Activated naive CD8-positive, alpha-beta T cell treated with anti-CD3 and anti-CD28 coated beads for 36 hours (primary cell): ENCODE measurements at places on chromosomes 6 and 20. TPM values are rescaled to one million over a fixed set of nuclear protein-coding genes. Genes with fewer than 3 reads are reported as not detected.

- no peak overlapping the region for H3K4me3 ChIP-seq
- H3K36me3 ChIP-seq = peaks cover 15% of the 10 kb centered on the region
- no peak overlapping the region for H3K27ac ChIP-seq
- DNase-seq = no peak
These were observed 22.5 kb downstream of the SERPINB1 start for GRCh38 chr6:2819115-2819514.

DNA sequence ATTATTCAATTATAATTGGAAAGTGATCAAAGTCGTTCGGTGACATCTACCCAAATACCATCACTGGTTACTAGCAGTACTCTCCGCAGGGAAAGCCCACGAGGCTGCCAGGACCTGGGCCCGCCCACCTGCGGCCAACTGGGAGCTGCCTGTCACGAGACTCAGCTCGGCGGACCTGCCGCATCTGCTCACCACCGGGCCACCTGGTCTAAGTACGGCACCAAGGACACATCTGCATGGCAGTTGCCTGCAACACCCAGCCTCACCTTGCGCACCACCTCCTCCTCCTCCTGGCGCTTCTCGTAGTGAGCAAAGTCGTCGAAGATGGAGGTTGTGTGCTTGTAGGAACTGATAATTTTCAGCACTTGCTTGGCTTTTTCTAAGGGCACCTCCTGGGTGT is 13.9 kb downstream of the YTHDF1 start:
- H3K4me1 ChIP-seq = peaks cover 28% of the 10 kb centered on the region
- no peaks in the 10 kb centered on the region for H3K27me3 ChIP-seq
- H3K36me3 ChIP-seq = peaks cover 21% of the 10 kb centered on the region
- H3K4me3 ChIP-seq = no peak overlapping the region
- no peak for DNase-seq

The NFYA gene
- 24.5 TPM for total RNA-seq

The CLPSL2 gene
- total RNA-seq = not detected

DNA sequence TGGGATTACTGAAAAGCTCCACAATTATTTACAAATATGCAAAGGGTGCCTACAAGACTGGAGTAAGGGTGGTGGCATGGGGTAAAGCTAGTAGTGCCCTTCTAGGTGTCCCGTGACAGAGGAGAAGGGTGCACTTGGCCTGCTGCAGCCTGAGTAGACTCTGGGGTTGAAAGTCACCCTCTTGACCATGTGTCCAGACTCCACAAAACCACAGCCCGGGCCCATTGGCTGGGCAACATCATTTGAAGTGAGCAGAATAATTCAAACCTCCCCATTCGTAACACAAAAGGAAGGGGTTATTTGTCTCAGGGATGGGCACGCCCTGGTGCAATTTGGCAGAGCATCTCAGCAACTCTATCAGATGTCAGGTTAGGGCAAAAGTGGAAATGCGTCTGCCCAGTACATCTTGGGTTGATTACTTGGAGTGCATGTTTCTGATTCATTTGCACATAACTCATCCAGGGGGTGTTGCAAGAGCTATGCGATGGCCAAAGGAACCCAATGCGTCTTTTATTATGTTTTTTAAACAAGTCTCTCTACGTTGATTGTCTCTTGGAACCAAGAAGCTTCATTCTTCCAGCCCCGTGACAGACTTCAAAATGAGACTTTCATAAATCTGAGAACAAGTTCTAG is 56.7 kb downstream of the ISM1 start:
- H3K36me3 ChIP-seq = no peaks in the 10 kb centered on the region
- DNase-seq = no peak
- no peak overlapping the region for H3K27ac ChIP-seq
- H3K4me3 ChIP-seq = no peak overlapping the region
- H3K4me1 ChIP-seq = no peaks in the 10 kb centered on the region
- H3K27me3 ChIP-seq = no peaks in the 10 kb centered on the region

DNA sequence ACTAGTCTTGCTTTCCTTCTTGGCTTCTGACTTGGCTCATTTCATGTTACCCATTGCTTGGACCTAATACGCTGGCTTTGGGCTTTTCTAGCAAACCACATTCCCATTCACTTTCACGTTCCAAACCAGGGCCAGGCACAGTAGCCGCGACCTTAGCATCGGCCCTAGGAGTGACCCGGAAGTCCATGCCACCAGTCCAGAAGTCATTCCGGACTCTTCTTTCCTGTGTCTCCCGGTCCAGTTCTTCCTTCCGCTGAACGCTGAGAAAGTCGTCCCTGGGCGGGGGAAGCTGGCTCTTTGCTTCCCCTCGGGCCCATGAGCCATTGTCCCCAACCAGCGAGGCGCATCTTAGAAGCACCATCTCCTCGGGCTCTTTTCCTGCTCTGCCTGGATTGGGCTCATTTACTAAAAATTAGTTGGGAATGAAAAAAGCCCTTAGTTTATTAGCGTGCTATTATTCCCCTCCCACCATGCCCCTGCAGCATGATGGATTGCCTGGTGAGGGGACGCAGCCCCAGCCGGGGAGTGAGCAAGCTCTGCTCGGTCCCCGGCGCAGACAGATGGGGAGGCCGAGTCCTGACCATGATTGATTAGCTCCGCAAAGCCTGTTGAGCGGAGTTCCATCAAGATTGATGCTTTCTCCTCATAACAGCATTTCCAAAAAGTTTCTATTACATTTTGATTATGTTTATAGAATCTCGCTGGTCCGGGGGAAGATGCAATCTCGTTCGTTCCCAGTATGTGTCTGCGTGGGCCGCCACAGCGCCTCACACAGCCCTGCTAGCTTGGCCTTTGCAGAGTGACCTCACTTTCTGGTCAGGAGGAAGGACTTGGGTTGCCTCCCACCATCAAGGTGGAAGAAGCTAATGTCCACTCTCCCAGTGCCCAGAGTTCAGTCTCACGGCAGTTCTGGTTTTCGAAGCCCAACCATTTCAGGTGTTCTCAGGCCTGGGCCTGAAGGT is 115.1 kb upstream of the TOP1 start:
- no peak overlapping the region for H3K4me3 ChIP-seq
- DNase-seq = no peak
- no peak overlapping the region for H3K27ac ChIP-seq
- peaks cover 6% of the 10 kb centered on the region for H3K27me3 ChIP-seq
- H3K36me3 ChIP-seq = no peaks in the 10 kb centered on the region
- peaks cover 2% of the 10 kb centered on the region for H3K4me1 ChIP-seq

- DNase-seq = peak; percentile 62
- peak within 1 kb of the TSS; percentile 67 for H3K27ac ChIP-seq
- H3K4me3 ChIP-seq = peak within 1 kb of the TSS; percentile 82
These were observed at the start of gene BFSP1 for GRCh38 chr20:17530716-17531664. BFSP1 (minus strand) TSS chr20:17531379; CDS start chr20:17531329, 50 bp downstream.

DNA sequence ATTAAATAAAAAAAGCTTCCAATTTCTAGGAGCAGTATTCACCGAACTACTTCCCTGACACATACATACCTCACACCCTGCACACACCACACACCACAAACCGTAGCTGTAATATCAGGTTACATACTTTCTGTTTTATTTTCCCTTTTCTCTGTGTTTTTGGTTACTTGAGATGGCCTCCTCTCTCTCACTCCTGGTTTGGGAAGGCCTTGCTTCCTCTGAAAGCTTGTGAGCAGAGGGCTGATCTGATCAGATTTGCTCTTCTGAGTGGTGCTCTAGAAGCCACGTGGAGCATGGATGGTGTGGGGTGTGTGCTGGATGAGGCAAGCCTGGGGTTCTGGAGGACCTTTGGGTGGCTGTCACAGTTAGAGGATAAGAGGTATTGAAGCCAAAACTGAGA is 20.9 kb downstream of the UTRN start:
- H3K36me3 ChIP-seq = no peaks in the 10 kb centered on the region
- H3K4me3 ChIP-seq = peak overlapping the region; percentile 5
- H3K27ac ChIP-seq = peak overlapping the region; percentile 77
- H3K4me1 ChIP-seq = peaks cover 21% of the 10 kb centered on the region
- H3K27me3 ChIP-seq = peaks cover 9% of the 10 kb centered on the region

The SLC22A1 gene
- total RNA-seq = not detected

DNA sequence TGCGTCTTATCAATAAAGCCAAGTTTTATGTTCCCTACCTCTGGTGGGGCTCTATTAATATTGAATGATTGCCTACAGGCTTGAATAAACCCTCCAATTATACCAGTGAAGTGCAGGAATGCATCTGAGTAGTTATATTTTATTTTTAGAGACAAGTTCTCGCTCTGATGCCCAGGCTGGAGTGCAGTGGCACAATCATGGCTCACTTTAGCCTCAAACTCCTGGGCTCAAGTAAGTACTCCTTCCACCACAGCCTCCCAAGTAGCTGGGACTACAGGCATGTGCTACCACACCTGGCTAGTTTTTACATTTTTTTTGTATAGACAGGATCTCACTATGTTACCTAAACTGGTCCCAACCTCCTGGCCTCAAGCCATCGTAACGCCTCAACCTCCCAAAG is 26.1 kb upstream of the UBE2J1 start:
- DNase-seq = no peak
- no peaks in the 10 kb centered on the region for H3K27me3 ChIP-seq
- no peak overlapping the region for H3K4me3 ChIP-seq
- H3K27ac ChIP-seq = no peak overlapping the region
- H3K4me1 ChIP-seq = peaks cover 10% of the 10 kb centered on the region
- no peaks in the 10 kb centered on the region for H3K36me3 ChIP-seq

The CD93 gene
- 0.08 TPM for total RNA-seq

DNA sequence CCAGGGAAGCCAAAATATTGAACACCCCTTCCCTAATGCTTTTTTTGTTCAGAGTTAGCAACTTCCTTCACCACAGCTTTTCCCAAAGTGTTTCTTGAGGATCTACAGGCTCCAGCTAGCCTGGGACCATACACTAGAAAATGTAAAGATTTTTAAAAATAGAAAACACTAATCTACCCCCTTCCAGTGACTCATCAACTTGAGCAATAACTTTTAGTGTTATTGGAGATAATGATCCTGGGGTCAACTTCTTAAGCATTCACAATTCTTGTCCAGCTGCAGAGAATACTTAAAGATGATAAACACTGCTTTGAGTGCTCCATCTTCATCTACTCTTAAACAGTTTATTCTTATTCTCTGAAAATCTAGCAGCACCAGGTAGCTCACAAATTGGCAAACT is 131.6 kb downstream of the COL9A1 start:
- peaks cover 13% of the 10 kb centered on the region for H3K27me3 ChIP-seq
- no peak for DNase-seq
- no peak overlapping the region for H3K27ac ChIP-seq
- no peak overlapping the region for H3K4me3 ChIP-seq

- no peak for DNase-seq
- peaks cover 43% of the 10 kb centered on the region for H3K36me3 ChIP-seq
- no peak overlapping the region for H3K4me3 ChIP-seq
- peaks cover 42% of the 10 kb centered on the region for H3K4me1 ChIP-seq
- H3K27me3 ChIP-seq = no peaks in the 10 kb centered on the region
These were observed 7.0 kb downstream of the BTN3A1 start for GRCh38 chr6:26408828-26409730.

DNA sequence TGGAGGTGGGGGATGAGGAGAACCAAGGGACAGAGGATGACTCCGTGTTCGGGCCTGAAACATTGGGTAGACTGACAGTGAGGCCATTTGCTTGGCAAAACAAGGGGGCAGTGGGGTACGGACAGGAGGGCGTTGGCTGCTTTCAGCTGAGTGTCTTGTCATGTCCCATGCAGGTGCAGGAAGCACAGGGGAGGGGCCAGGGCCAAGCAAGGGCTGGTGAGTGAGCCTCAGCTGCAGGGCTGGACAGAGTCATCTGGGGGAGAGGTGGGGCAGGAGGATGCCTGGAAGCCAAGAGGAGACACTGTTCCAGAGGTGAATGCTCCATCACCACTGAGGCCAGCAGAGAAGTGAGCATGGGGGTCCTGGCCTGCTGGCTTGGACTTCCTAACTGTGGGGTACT is 78.4 kb downstream of the ERMARD start:
- no peaks in the 10 kb centered on the region for H3K36me3 ChIP-seq
- DNase-seq = no peak
- no peak overlapping the region for H3K27ac ChIP-seq

DNA sequence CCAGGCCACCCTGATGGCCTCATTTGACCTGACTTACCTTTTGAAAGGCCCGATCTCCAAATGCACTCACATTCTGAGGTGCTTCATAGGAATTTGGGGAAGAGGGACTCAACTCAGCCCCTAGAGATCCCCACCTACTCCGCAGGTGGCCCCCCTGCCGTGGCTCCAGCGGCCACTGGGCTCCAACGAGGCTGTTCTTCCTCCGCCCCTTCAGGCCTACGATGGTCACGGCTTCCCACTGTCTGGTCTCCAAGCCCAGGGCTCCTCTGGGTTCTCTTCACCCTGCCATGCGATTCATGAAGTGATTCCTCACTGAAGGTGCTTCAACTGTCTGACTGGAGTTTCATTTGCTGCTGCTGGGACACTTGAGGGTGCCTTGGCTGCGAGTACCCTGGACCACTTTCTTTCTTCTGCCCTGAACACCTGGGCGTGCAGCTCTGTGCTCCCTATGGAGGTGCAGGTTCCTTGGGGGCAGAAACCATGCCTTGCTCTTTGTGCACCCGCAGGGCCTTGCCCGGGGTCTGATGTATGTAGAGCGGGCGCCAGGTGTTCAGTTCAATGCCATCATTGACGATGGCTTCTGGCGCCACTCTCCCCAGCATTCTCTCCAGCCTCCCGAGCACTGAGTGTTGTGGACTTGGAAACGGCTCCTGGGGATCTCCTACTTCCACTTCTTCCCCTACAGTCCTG is 10.0 kb upstream of the DUSP22 start:
- DNase-seq = no peak
- no peak overlapping the region for H3K4me3 ChIP-seq
- H3K36me3 ChIP-seq = peaks cover 3% of the 10 kb centered on the region
- no peak overlapping the region for H3K27ac ChIP-seq

DNA sequence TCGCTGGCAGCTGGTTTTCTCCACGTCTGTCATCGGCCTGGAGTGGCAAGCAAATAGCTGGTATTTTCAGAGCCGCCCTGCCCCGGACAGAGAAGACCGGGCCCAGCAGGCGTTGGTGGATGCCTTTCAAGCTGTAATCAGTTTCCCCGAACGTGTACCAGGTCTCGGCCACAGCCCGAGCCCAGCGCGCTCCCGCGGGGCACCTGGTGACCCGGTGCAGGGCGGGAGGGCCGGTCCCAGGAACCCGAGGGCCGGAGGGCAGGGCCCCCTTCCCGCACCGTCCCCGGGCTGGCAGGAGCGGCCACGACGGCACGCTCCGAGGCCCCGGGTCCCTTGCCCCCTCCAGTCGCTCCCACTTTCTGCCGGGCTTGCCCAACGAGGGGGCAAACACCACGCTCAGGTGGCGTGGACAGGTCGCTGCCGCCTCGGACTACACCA is 348 bp upstream of the PYGB start:
- peaks cover 48% of the 10 kb centered on the region for H3K4me1 ChIP-seq
- peak; percentile 27 for DNase-seq
- peaks cover 8% of the 10 kb centered on the region for H3K27me3 ChIP-seq
- H3K27ac ChIP-seq = peak overlapping the region; percentile 48
- H3K36me3 ChIP-seq = peaks cover 8% of the 10 kb centered on the region

The MUC21 gene
- not detected for total RNA-seq

The CLIC5 gene
- 0.50 TPM for total RNA-seq
